ENCODE measurements at places on chromosomes 6 and 20. TPM values are rescaled to one million over a fixed set of nuclear protein-coding genes. Genes with fewer than 3 reads are reported as not detected.

Gene PLG
- 0.69 TPM for total RNA-seq

DNA sequence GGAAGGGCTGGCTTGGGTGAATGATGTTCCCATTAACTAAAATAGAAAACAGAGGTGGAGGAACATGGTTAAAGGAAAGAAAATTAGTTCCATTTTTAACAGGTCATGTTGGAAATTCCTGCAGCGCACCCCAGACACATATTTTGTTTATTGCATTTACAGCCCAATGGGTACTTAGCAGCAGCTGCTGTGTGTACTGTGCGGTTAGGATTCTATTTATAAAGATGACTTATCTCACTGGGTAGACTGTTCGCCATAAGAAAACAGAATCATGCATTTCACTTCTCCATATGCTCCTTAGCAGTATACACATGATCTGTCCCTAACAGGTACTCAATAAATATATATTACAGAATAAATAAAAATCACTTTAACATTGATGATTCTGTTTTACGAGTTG is 135.8 kb downstream of the SLC35F1 start:
- H3K27me3 ChIP-seq = no peaks in the 10 kb centered on the region
- no peaks in the 10 kb centered on the region for H3K36me3 ChIP-seq
- no peak for DNase-seq
- H3K4me3 ChIP-seq = no peak overlapping the region
- H3K27ac ChIP-seq = no peak overlapping the region

- H3K36me3 ChIP-seq = no peaks in the 10 kb centered on the region
- no peaks in the 10 kb centered on the region for H3K4me1 ChIP-seq
- no peak overlapping the region for H3K4me3 ChIP-seq
- no peak overlapping the region for H3K27ac ChIP-seq
These were observed 27.4 kb downstream of the STX11 start for GRCh38 chr6:144177726-144178125.

GRCh38 chr20:13610184-13610583 is 28.5 kb downstream of the TASP1 start:
- no peaks in the 10 kb centered on the region for H3K36me3 ChIP-seq
- H3K27ac ChIP-seq = no peak overlapping the region

- H3K27me3 ChIP-seq = no peaks in the 10 kb centered on the region
- no peak overlapping the region for H3K4me3 ChIP-seq
- no peak for DNase-seq
These were observed 6.0 kb downstream of the PNLDC1 start for GRCh38 chr6:159806021-159806458.
